Activated T-helper 1 cell treated with Interleukin-2 at 50 U/mL for 16 hours (primary cell): ENCODE measurements at places on chromosomes 2 and 18.
A peak's percentile ranks its signal among the peaks of the same experiment; 100 is the strongest.

DNA sequence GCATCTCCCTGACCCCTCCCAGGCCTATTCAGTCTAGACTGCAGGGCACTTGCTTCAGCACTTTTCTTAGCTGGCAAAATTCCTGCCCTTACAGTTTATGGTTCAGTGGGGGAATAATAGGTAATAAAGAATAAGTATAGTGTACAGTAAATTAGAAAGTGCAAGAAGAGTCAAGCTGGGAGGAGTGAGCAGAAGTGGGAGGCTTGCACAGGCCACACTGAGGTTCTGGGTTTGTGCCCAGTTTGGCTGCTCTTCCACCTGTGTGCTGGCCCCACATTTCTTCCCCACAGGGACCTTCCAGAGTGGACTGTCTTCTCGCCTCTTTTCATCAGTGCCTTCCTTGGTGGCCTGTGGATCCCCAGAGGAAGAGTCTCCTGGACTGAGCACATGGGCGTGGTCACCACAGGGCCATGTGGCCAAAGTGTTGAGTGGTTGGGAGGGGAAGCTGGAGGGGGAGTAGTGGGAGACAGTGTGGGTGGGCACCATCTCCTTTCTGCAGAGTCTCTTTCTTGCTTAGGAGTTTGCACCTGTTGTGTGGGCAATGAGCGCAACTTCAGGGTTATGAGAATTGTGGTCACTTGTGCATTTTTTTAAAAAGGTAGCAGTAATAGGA lies 128.6 kb upstream of the ZSWIM2 start:
- no peak for DNase-seq

DNA sequence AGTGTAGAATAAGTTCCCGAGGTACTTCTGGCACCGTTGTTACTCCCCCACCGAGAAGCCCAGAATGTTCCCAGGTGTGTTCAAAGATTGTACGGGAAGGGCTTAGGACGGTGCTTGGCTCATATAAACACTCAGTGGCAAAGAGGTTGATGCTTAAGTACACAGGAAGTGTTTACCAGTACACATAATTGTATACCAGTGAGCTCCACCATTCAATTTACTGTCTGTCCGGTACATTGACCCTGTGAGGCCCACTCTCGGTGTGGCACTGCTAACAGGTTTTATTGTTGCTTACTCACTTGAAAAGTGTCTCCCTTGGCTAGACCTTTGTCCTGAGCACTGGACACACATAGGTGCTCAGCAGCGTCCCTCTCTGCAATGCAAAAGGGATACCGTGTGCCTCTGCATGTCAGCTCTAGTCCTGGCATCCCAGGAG lies 191.0 kb downstream of the NEDD4L start:
- no peak for DNase-seq

DNA sequence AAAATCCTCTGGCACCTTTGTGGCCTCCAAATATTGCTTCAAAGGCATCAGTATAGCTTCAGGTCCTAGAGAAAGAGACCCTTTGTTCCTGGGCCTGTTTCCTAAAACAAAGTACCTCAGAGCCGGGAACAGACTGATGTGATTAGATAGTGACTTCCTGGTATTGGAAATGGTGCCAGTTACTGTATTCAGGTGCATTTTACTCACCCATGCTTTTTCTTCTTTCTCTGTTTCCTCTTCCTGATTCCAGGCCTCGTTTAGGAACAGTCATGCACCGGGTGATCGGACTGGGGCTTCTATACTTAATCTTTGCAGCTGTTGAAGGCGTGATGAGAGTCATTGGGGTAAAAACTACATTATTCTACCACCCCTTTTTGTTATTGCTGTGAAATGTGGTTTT lies 34.3 kb downstream of the TMEM87B start:
- DNase-seq: no peak

DNA sequence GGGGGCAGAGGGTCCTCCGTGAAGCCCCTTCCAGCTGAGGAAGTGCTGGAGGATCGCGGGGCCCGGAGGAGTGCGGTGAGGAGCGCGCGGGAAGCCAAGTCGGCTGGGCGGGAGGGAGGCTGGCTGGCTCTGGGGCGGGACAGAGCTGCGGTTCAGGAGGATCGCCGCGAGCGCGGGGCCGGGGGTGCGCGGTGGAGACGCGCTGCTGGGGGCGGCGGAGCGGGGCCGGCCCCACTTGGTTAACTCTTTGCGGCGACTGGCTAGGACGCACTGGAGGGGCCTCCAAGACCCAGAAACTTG lies 464 bp downstream of the CYBRD1 start:
- DNase-seq: no peak

DNA sequence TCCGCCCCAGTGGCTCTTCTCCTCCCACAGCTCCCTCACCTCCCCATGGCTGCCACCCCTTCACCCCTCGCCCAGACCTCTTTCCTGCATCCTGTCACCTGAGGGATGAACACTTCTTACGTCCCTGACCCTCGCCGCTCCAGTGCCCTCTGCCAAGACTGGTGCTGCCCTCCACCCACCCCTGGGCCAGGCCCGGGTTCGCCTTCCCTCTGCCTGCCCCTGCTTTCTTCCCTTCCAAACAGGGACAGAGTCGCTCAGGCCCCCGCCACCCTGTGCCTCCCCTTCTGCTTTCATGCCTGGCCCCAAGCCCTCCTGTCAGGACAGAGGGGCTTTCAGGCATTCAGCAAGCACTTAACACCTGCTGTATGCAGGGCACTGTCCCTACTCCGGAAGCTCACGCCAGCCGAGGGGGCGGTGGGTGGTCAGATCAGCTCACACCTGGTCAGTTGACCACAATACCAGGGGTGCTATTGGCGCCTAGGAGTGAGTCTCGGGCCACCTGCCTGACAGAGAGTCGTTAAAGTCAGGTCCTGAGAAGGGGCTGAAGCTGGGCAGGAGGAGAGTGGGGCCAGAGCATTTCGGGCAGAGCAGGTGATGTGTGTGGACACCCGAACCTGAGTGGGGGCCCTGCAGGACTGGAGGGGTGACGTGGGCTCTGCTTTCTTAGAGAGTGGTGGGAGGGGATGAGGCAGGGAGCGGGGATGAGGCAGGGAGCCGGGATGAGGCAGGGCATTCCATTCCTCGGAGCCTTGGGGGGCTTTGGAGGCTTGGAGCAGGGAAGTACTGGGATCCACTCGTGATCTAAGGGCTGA lies 26.0 kb upstream of the HPCAL1 start:
- DNase-seq: no peak

GRCh38 chr18:26482569-26482968 lies 65.8 kb downstream of the KCTD1 start:
- DNase-seq: no peak

DNA sequence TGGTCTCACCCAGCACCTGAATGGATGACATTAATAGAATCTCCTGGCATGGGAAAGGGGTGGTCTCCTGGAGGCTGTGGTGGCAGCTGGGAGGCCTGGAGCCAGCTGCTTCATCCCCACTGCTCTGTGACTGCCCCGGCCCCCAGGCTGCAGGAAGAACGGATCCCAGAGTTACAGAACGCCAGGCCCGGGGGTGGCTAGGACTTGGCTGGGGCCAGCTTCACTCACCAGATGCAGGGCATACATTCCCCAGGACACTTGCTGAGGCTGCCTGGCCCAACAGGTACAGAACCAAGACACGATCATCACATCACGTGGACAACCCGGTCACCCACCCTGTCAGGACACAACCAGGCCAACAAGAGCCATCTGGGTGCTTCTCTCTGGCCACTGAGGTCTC lies 178.6 kb upstream of the SALL3 start:
- DNase-seq: no peak

GRCh38 chr2:174335988-174336500 lies 1.3 kb downstream of the SP9 start:
- no peak for DNase-seq

DNA sequence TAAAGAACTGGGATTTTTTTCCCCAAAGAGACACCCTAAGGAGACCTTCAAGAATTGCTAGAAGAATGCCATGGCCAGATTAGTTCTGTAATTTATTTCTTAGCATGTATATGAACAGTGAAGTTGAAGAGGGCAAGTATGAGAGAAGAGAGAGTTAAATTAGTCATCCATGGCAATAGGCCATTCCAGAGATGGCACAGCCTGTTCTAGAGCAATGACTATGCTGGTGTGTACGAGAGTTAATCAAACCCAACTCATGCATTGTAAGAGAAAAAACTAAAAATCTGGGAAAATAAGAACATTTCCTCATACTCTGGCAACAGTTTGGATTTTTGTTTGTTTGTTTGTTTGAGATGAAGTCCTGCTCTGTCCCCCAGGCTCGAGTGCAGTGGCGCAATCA lies 112.1 kb upstream of the PIK3C3 start:
- no peak for DNase-seq

DNA sequence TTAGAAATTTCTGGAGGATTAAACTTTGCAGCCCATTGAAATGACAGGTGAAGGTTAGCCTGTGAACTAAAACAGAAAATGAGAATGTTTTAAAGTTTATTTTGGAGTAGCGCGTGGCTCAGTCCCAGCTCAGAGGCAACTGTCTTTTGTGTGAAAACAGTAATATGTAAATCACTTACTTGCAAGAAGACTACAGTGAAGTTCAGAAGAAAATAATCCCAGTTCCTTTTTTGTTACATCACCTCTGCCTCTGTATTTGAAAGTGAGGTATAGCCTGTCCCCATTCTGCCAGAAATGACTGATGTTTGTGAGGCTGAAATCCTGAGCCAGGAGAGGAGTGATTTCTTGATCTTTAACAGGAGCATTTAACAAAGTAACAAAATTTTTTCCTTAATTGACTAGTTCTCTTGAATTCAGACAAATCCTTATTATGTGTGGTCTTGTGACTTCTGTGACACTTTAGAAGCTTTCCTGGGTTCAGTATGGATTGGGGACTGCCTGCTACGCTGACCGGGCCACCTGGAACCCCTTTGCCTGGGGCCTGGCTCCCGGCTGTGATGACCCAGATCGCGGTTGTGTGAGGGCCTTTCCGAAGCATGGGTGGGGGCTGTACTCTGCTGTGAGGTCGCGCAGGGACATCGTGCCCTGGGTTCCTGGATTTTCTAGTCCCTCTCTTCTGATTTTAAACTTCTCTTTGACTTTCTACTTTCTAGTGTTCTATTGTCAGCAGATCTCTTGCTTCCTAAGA lies 24.3 kb downstream of the TRAPPC12 start:
- DNase-seq: no peak

GRCh38 chr2:96869822-96870625 lies at the start of gene SEMA4C:
TSS of gene SEMA4C (minus strand) at chr2:96870080. CDS start at chr2:96867886, 2,194 bp downstream.
- peak; percentile 56 for DNase-seq

DNA sequence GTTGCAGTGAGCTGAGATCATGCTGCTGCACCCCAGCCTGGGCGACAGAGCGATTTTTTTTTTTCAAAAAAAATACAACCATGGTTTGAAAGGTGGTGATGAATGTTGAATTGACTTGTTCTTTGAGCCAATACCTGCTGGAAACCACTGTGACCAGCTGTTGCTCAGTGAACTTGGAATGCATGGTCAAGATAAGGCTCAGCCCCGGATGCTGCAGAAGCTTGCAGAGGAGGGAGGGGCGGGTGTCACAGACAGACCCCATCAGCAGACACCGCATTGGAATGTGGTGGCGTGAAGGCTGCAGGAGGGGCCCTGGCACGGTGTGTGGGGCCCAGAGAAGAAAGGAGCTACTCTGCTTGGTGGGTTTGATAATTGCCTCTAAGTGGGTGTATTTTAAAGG lies 91.6 kb downstream of the ITGB1BP1 start:
- no peak for DNase-seq

DNA sequence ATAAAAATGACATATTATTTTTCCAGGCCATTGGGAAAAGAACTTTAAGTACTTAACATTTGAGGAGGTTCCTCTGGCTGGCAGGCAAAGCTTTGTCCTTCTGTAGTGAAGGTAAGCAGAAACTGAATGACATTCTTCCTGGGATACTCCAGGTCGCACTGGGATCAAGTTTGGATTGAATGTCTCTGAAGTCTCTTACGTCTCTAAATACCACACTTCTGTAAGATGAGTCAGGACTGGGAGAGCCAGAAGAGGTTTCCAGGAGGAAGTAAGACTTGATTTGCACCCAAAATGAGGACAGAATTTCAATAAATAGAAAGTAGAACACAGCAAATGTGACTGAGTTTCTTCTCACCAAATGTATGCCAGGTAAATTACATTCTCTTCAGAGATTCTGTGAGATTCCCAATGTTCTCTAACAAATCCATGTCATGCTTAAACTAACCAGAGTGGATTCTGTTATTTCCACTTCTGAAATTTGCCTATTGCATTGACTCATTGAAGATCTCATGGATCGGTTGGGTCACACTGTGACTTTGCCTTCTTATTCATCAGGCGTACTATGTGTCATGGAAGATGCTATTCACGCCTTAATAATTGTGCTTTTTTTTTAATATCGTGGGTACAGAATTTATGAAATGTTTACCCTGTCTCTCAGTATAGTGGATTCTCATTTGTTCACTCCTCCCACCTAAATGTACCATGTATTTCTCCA lies 25.5 kb upstream of the VIT start:
- no peak for DNase-seq

DNA sequence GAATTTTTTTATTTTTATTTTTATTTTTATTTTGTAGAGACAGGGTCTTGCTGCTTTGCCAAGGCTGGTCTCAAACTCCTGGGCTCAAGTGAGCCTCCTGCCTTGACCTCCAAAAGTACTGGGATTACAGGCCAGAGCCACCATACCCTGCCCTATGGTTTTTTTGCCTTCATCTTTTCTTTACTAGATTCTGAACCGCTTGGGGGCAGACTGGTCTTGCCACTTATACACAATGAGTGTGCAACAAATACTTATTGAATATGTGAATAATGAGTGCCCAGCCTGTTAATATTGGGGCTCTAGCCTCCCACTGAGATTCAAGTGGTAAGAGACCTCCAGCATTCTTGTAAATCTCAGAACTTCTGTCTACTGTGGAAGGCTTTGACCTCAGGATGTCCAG lies 3.9 kb downstream of the NCK2 start:
- DNase-seq: no peak

- DNase-seq: no peak
Measured at GRCh38 chr2:167764772-167765341, 482.5 kb downstream of the STK39 start.

- no peak for DNase-seq
Measured at GRCh38 chr18:57353137-57353939, 981 bp downstream of the ST8SIA3 start.

DNA sequence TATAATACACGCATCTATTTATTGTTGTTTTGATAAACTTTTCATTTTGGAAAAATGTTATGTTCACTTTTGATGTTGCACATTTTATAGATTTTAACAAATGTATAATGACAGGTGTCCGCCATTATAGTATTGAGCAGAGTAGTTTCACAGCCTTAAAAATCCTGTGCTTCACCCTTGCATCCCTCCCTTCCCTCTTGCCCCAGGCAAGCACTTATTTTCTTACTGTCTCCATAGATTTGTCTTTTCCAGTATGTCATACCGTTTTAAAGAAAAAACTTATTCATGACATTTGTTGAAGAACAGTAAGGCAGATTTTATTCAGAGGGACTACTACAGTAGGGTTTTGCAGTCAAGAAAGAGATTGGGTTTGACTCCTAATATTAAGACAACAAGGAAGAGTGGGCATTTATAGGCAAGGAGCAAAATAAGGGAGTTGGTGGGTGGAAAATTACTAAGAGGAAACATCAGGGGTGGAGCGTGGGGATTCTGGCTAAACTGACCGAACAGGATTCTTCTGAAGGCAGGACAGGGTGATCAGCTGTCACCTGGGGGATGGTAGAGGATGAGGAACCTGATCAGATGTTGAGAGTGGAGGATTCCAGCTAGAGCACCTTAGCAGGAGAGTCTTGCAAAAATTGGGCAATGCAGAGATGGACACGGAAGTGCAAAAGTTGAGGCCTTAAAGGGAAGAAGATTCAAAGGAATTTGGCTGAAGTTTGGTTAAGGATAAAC lies 108.8 kb downstream of the NCK2 start:
- DNase-seq: no peak

- no peak for DNase-seq
Measured at GRCh38 chr2:217379807-217380206, 519.9 kb upstream of the TNP1 start.
